ENCODE measurements at places on chromosomes 7 and 10. TPM values are rescaled to one million over a fixed set of nuclear protein-coding genes. Genes with fewer than 3 reads are reported as not detected.

DNA sequence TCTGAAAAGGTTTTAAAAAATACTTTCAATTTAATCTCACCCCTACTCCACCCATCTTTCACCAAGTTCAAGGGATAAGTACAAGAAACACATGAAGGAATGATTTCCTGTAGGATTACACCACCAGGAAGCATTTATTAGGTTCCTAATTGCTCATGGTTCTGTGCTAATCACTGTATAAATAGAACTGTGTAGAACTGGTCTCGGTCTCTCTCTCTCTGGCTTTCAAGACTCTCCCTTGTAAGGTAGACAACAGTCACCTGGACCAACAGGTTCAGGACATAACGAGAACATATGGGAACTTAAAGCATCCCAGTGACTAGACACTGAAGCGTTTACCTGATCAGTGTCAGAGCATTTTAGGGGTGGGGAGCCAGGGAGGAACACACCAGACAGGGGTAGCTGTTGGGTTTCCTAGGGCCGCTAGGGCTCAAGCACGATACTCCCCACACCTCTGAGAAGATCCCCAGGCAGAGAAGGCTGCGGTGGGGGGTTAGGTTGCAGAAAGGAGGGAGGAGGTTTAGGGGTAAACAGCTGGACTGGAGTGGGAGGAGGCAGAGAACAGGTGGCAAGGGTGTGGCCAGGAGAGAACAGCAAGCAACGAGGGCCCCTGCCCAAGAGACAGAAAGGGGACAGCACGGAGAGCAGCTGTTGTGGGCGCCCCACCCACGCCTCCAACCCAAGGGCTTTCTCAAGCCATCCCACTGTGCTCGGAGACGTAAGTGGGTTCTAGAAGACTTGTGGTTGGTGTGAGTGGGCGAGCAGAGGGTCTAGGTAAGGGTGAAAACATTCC, 52.5 kb upstream of the USP6NL start:
- DNase-seq, result no peak

DNA sequence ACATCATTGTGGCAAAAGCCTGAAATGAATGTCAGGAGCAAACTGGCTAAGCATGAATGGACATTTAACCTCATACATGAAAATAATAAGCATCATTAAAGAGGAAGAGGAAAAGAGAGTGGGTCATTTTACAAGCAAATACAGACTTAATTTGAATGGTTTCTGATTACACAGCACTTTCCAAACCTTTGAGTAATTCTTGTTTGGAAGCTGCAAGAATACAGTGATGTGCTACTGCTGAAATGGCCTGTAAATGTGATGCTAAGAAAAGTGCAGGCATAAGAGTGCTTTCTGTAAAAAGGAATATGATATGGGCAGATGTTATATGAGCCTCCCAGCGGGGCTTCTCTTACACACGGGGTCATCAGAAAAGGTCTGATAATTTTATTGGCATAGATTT, 30.2 kb downstream of the TAS2R16 start:
- no peak for DNase-seq

DNA sequence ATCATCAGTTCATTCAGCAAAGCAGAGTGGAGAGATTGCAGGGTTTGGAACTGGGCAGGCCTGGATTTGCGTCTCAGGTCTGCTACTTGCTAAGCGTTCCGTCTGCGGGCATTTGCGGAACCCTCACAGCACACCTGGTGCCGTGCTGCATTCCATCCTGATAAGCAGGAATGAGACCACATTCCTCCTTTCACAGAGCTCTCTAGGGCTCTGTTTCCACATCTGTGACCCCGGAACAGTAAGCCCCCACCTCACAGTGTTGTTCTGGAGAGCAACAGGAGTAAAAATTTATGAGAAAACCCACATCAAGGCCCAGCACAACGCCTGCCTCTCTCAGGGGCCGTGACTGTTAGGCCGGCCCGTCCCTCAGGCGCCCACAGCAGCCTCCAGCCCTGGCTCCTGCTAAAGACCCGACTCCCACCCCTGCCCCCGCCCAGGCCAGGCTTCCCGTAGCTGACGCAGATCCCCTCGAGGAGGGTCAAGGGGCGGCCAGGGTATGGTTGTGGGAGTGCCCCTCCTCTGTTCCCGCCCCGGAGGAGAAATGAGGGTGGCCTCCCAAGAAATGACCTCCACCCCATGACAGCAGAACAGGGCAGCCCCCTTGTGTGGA, 128.9 kb downstream of the RGS10 start:
- DNase-seq, result no peak

DNA sequence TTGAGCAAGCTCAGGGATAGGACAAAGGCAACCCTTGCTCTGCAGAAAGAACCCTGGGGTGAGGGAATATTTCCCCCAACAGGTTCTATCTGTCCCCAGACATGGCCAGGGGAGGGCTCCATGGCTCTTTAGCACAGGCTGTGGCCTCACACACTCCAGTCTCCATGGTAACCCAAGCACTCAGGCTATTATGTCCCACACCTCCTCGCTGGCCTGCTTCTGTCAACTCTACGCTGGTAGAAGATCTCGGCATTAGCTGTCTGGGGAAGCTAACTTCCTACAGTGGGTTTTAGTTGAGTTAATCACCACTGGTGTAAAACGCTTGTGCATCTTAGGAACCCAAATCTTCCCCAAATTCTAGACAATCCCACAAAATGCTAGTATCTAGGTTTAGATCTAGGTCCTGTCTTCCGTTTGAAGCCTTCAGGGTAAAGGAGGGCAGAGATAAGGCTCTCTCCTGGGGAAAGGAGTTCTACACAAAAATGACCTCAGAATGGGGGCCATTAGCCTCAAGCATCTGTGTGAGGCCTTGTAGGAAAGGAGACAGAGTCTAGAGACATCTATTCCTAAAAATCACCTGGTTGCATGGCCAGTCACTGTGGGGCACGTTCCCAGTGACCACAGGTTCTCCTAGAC, 36.7 kb upstream of the SLIT1 start:
- no peak for DNase-seq

- DNase-seq, result no peak
Measured at GRCh38 chr10:126256864-126257263, 131.4 kb downstream of the ADAM12 start.

DNA sequence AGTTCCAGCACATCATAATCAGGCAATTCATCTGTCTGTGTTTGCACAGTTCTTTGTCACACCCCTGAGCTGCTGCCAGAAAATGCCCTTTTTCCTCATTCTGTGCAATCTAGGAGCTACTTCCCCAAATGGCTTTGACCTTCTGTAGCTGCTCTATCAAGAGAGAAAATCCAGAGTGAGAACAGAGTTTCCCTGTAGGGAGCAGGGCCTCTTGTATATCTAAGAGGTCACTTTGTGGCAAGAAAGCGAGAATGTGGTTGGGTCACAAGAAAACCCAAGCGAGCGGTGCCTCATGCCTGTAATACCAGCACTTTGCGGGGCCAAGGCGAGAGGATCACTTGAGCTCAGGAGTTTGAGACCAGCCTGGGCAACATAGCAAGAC, 24.3 kb downstream of the SLC29A3 start:
- DNase-seq, result no peak

GRCh38 chr7:70741666-70742065, 390.3 kb upstream of the GALNT17 start:
- DNase-seq, result no peak

GRCh38 chr10:88041243-88042159, 178.1 kb downstream of the PTEN start:
- DNase-seq, result no peak

GRCh38 chr10:6218692-6219493, 16.2 kb downstream of the PFKFB3 start:
- no peak for DNase-seq

The IDI2 gene
- total RNA-seq, result not detected

The PLXNA4 gene
- total RNA-seq, result under 0.01 TPM

The DOCK4 gene
- total RNA-seq, result not detected

The AGAP6 gene
- 1.3 TPM for total RNA-seq

The AZGP1 gene
- total RNA-seq, result not detected

The NPFFR1 gene
- not detected for total RNA-seq

The FEZF1 gene
- not detected for total RNA-seq

Measured in G401 (cell line).